ENCODE measurements at places on chromosomes 2 and 18.

DNA sequence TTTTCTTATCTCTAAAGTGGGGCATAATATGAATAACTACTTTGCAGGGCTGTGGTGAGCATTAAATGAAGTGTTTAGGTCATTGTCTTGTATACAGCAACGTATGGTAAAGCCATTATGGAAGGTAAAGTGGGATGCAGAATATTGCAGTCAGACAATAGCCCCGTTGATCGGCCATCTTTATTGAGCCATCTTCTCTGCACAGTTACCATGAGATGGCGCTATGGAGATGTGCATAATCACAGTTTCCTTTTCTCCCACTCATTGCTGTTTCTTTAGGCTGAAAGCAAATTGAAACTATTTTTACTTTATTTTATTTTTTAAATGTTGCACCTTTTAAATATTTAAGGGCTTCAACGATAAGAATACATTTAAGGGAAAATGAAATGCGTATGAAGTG lies 108.9 kb downstream of the THSD7B start:
- no peak for DNase-seq

GRCh38 chr2:80105015-80105640 lies 199.4 kb downstream of the LRRTM1 start:
- DNase-seq = no peak

- no peak for DNase-seq
Measured at GRCh38 chr2:106147665-106148064, 46.4 kb downstream of the UXS1 start.

DNA sequence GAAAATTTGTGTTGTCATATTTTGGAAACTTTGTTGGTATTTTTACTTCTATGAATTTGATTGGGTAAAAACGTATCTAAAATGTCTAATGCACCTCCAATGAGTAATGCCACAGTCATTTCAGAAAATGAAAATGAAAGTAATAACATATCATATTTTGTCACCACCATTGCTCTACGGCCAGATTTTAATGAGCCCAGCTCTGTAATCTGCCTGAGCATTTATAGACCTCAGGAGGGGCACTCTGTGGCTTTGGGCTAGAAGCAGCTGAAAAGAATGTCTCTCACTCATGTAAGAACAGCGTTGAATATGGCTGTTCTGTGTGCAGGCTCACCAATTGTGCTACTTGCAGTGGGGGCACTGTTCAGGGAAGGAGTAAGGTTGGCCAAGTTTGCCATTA lies 32.7 kb upstream of the ABCA12 start:
- no peak for DNase-seq

GRCh38 chr2:72511906-72512305 lies 313.9 kb downstream of the EXOC6B start:
- no peak for DNase-seq

GRCh38 chr2:224155896-224156295 lies 116.8 kb upstream of the SERPINE2 start:
- DNase-seq = no peak

- DNase-seq = no peak
Measured at GRCh38 chr2:169415233-169415748, 53.0 kb upstream of the LRP2 start.

DNA sequence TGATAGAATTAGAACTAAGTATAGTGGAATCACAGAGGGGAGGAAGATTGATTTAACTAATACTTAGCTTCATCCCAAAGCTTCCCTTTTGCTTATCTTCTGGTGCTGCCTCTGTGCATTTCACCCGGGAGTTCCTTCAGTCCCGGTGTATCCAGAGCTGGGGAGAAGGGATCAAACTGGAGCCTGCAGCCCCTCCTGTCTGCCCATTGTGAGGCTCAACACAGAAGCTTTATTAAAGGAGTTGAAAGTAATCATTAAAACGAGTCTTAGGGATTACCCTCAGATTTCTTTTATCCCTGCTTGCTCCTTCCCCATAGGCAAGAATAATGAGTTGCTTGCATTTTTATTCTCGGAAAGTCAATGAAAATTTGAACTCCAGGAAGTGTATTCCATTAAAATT lies 739.7 kb upstream of the DDX18 start:
- no peak for DNase-seq

GRCh38 chr2:138329591-138329990 lies 172.0 kb upstream of the SPOPL start:
- DNase-seq = no peak

DNA sequence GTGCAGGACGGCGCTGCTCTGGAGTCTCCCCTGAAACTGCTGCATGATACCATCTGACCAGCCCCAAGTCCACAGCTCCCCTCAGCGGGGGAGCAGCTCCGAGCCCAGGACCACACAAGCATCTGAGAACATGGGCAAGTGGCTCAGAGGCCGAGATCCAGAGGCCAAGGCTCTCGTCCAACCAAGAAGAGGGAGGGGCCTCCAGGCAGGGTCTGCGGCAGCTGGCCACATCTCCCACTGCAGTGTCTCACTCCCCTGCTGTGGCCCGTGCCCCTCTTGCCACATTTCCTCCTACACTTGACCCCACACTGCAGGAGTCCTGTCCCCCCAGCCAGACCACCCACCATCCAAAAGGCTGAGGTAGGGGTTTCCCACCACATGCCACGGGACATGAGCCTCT lies 50.2 kb downstream of the TFCP2L1 start:
- DNase-seq = no peak

DNA sequence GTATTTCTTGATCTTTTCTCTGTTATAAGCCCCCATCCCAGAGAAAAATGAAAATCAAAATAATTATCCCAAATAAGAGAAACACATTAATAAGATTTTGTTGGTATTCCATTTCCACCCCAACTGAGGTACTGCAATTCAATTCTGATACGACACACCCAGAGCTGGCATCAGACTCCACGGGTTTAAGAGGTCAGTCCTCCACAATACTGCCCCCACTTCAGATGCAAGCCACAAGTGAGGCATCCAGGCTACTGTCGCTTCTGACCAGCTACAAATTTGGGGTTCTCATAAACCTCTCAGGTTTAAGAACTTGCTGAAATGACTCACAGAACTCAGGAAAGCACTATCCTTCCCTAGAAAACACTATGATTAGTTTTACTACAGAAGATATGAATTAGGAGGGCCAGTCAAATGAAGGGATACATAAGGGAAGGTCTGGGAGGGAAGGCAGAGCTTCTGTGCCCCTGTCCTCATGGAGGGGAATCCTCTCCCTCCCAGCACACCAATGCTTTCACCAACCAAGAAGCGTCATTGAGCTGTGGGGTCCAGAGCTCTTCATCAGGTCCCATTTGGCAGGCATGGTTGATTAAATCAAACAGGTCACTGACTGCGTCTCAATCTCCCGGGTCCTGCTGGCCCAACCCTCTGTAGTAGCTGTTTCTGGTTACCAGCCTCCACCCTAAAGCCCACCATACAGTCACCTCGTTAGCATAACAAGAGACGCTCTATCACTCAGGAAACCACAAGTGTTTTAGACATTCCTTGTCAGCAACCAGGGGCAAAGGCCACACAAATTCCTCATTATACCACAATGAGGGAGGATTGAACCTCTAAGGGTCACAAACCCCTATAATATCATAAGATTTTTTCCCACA lies 46.2 kb downstream of the IWS1 start:
- no peak for DNase-seq

DNA sequence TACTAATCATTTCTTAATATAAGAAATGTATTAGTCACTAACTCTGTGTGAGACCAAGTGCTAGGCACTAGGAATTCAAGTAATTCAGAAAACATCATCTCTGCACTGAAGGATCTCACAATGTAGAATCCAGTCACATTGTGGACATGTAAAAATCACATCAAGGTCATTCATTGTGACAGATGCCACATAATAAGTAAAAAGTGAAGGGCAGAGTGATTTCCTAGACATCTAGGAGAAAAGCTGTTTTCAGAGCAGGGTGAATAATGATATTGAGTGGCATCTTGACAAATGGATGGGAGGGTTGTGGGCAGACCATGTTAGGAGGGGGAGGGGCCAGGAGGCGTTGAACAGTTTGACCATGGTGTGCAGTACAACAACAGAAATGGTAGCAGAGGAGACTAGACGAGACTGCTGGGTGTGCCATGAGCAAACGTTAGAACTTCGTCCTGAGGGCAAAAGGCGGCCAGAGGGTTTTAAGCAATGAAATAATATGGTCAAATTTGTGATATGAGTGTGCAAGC lies 93.8 kb downstream of the DTNA start:
- no peak for DNase-seq

- no peak for DNase-seq
Measured at GRCh38 chr2:68237976-68238580, 14.3 kb downstream of the PPP3R1 start.

GRCh38 chr2:231613331-231613662 lies 20.6 kb downstream of the TEX44 start:
- DNase-seq = no peak

DNA sequence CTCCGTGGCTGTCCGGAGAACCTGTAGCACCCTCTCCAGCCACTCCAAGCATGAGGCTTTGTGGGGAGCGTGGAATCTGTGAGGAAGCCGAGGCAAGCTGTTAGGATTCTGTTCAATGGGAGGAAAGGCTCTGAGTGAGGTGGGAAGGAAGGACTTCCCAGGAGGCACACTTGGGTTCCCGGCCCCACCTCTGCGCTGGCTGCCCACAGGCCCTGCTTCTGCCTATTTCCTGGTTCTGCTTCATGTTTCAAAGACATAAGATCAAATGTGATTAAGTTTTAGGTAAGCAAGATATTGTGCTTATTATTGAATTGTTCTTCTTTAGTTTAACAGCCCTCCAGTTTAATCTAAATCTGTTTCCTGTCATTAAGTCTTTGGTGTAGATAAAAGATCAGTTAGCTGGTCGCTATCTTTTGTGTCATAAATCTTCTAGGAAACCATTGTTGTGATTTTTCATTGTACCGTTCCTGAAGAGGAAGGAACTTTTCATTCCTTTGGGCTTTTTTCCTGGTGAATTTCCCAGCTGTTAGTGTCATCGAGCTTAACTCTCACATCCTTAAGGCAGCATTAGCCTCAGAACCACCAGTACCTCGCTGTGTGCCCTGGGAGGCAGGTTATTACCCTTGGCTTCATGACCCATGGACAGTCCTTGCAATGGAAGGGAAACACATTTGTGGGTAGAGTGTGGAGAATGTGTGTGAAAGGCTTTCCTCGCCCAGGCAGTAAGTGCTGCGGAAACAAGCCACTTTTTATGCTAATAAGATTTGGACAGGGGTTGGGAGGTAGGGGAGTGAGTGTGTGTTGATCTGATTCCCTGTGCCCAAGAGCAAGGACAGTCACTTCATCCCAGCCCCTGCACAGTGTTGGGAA lies 61.9 kb upstream of the ALPP start:
- DNase-seq = no peak

GRCh38 chr2:56382466-56382865 lies 198.7 kb downstream of the CCDC85A start:
- no peak for DNase-seq

GRCh38 chr2:173205375-173205774 lies 129.7 kb downstream of the MAP3K20 start:
- DNase-seq = no peak

DNA sequence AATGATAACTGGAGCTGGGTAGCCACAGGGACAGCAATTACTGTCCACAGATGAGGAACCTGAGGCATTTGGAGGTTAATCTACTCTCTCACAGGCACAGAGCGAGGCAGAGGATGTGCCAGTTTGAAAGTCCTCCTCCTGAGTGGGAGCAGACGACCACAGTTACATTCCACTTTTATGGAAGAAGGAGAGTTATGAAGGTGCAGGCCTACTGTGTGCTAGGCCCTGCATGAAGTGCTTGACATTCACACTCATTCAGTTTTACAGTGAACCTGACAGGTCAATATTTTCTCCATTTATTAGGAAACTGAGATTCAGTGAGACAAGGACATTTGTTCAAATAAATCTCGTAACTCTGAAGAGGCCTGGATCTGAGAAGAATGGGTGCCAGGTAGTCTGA lies 142.0 kb downstream of the TDRD15 start:
- DNase-seq = no peak

GRCh38 chr2:240252191-240252871 lies 111.9 kb upstream of the OTOS start:
- DNase-seq = no peak

- DNase-seq = no peak
Measured at GRCh38 chr2:7766088-7766722, 849.0 kb downstream of the RNF144A start.

DNA sequence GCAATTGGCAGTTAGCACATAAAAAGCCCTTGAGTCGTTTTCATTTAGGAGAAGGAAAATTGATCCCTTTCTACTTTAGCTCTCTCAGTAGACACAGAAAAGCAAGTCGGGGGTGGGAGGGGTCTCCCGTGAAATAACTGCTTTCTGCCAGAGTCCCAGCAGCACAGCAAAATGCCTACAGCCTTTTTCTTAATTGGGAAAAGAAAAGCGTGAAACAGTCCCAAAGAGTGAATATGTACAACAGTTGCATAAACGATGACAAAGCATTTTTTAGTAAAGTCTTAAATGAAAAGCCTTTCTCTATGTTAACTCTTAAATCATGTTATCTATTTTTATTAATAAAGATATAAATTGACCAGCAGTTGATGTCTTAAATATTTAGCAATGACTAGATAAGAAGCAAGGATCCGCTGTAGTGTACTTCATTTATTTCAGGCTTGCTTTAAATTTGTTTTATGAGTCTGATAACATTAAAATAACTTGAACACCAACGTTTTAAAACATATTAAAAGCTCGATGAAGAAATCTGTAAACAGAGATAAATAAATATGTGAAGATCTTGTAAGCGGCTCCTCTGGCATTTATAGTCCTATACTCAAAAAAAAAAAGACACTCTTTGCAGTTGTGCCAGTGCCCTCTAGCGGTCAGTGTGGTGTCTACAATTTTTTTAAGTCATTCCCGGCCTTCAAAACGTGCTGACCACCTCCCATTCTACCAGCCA lies 42.3 kb upstream of the ATIC start:
- DNase-seq = peak; percentile 35

DNA sequence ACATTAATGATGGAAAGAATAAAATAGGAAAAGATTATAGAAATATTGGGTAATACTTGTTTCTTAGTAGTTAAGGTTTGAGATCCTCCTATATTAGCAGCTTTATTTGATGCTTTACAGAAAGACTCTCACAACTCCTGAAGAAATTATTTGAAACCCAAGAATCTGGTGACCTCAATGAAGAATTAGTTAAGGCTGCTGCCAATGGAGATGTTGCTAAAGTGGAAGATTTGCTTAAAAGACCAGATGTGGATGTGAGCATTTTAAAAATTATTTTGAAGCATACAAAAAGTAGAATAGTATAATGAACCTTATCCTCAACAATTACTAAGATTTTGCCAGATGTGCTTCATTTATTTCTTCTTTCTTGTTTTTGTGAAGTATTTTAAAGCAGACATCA lies 59.1 kb downstream of the MIB1 start:
- no peak for DNase-seq

- DNase-seq = no peak
Measured at GRCh38 chr2:217250013-217250524, 390.2 kb upstream of the TNP1 start.

DNA sequence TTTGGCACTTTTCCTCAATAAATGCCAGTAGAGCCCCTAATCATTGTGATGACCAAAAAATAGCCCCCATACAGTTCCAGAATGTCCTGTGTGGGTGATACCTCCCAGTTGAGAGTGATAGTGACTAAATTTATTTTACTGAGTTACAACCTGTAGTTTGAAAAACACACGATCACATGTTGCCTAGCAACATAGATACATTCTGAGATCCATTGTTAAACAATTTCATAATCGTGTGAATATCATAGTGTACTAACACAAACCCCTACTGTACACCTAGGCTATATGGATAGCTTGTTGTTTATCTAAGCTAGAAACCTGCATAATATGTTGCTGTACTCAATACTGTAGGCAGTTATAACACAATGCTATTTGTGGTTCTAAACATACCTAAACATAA lies 30.6 kb downstream of the KCMF1 start:
- no peak for DNase-seq

- DNase-seq = no peak
Measured at GRCh38 chr2:69180974-69181373, 168.0 kb downstream of the ANTXR1 start.

GRCh38 chr2:155844461-155844860 lies 488.1 kb downstream of the NR4A2 start:
- no peak for DNase-seq
